GM04504 (cell line): ENCODE measurements at places on chromosomes 11 and 22.

DNA sequence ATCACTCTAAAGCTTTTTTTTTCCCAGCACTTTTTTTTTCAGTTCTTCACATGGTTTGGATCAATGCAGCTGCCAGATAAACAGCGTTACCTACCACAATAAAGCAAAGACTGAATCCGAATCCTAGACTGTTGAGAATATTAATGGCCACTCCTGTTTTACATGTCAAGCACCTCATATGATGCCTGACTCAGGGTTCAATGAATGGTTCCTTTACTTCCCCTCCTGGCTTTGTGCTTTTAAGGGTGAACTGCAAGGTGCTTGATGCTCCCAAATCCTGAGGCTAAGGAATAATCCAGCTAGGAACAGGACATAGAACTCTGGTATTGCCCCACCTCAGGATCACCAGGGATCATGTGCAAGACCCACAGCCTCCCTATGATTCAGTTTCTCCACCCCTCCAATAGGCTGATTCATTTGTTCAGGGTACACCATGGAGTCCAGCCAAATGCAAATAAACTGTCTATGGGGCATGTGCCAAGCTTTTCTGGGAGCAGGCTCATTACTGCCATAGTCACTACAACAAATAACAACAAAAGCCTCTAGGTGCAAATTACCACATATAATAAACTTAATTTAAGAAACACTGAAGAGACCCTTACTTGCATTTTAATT is 104.3 kb downstream of the GAB2 start:
- peak; percentile 48 for DNase-seq

DNA sequence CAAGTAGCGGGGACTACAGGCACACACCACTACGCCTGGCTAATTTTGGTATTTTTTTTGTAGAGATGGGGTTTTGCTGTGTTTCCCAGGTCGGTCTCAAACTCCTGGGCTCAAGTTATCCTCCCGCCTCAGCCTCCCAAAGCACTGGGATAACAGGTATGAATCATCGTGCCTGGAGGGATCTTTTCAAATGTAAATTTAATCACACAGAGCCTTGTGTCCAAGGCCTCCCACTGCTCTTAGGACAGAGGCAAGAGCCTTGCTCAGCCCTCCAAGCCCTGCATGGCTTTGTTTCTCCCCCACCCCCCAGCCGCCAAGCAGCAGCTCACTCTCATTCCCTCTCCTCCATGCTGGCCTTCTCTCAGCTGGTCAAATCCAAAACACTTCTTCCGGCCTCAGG is 75.3 kb upstream of the CREB3L1 start:
- DNase-seq: no peak

- no peak for DNase-seq
Observed at GRCh38 chr11:35943713-35944502, at the start of gene LDLRAD3. LDLRAD3 (plus strand) TSS chr11:35944062; CDS start chr11:35944099, 37 bp downstream.

GRCh38 chr11:67278939-67279588 is 10.0 kb upstream of the ANKRD13D start:
- DNase-seq: no peak

GRCh38 chr11:31628111-31628510 is 118.5 kb downstream of the ELP4 start:
- DNase-seq: no peak

GRCh38 chr22:37259540-37260029 is 15.5 kb upstream of the RAC2 start:
- no peak for DNase-seq
